CD4-positive, alpha-beta memory T cell (primary cell): ENCODE measurements at places on chromosomes 5 and 9.

GRCh38 chr5:95864944-95865504 lies 42.5 kb upstream of the GLRX start:
- DNase-seq = no peak

- no peak for DNase-seq
These were observed 118.1 kb downstream of the DPYSL3 start for GRCh38 chr5:147391781-147392180.

DNA sequence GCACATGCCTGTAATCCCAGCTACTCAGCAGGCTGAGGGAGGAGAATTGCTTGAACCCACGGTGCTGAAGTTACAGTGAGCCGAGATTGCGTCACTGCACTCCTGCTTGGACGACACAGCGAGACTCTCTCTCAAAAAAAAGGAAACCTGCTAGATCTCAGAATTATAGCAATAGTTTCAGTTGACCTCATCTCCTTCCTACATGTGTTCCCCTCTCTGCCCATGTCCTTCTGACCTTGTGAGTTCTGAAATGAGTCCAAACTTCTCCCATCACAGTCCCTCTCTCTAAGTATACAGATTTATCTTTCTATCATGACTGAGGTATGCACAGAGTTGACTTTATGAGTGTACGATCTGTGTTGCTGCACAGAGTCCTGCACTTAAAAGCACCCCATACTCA lies 44.6 kb upstream of the SHOC1 start:
- no peak for DNase-seq

- no peak for DNase-seq
These were observed at the start of gene CAMK2A for GRCh38 chr5:150289551-150290390. TSS of gene CAMK2A (minus strand) at chr5:150289773. CDS start at chr5:150289625, 148 bp downstream.

GRCh38 chr9:38707885-38708637 lies 11.9 kb downstream of the FAM240B start:
- DNase-seq = no peak

GRCh38 chr9:4375424-4376200 lies 75.7 kb upstream of the GLIS3 start:
- peak; percentile 1 for DNase-seq

- no peak for DNase-seq
These were observed at the start of gene VAV2 for GRCh38 chr9:133991964-133992779. TSS of gene VAV2 (minus strand) at chr9:133992324. CDS start at chr9:133992278, 46 bp downstream.

DNA sequence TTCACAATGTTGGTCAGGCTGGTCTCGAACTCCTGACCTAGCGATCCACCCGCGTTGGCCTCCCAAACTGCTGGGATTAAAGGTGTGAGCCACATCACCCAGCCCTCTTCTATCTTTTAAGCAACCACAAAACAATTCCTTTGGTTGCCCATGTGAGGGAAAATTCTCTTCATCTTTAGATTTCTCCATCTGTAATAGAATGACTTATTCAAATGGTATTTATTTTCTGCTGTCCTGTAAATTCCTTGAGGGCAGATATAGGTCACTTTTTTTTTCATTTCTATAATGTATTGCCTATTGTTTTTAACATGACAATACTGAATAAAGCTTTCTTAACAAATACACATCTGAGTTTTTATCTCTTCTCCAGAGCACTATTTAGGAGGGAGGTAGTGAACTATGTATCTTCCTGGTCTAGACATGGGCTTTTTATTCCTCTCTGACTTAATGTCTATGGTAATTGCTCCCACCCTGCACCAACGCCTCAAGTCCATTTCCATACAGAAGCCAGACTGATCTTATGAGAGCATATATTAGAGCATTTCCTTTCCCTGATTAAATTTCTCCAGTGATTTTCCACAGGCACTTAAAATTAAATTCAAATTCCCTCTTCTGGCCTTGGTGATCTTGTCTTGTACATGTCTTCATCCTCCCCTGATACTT lies 595.6 kb downstream of the CAAP1 start:
- DNase-seq = no peak

DNA sequence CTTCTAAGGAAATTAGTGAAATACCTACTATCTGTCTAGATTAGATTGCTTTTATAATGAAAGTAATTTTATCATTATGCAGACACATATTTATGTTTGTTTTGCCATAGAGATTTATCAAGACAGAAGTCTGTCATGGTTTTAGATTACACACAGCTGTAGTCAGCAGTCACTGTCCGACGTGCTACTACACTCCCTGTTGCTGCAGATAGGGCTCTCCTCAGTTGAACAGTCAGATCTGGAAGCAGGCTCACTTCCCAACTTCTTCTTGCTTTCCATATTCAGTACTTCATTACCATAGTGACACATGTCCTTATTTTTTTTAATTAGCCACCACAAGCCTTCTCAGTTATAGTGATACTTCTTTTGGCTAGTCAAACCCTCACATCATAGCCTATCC lies 329.9 kb upstream of the ITGA1 start:
- no peak for DNase-seq

DNA sequence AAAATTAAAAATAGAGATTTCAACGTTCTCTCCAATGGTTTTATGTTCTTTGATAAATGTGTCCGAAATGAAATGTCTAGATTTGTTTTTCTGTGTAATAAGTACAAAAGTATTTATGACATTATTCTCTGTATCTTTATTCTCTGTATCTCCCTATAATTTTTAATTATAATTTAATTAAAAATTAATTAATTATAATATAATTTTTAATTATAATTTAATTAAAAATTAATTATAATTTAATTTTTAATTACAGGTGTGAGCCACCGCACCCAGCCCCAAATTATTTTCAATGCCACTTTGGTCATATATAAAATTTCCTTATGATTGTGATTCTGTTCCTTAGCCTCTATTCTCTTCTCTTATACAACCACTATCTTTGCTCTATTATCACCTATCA lies 28.2 kb downstream of the SPATA31C2 start:
- no peak for DNase-seq

DNA sequence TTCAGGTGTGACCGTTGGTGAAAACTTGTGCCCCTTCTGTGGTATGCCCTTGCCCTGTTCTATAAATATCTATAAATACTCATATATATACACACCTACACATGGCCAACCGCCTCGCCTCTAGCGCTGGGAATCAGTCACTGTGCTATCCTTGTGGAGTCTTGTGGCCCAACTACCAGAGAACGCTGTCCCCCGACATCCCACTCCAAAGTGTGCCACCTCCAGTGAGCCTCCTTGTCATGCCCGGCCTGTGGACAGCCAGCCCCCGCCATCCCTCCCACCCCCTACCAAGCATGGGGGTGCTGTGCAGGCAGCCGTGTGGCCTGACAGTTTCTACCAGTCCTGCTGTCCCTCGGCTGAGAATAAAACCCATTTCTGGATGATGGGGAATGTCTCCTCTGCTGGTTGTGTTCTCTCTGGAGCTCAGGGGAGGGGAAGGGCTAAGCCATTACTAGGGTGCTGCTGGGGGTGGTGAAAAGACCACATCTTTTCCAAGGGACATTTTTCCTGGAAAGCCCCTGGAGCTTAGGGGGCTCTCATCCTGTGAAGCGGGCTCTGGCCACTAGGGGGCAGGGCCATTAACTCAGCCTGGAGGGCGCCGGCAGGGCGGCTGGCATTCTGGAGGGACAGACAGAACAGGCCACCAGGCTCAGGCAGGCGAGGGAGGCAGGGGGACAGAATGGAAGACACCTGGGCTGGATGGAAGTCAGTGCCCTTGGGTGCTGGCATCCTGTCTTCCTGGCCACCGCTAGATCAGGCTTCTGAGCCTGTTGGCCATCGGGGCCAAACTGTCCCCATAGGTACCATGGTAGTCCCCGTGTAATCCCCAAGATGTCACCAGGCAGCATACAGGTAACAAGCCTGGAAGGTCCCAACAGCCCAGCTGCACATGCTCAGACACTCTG lies 20.7 kb downstream of the GOLGA2 start:
- DNase-seq = peak; percentile 50

DNA sequence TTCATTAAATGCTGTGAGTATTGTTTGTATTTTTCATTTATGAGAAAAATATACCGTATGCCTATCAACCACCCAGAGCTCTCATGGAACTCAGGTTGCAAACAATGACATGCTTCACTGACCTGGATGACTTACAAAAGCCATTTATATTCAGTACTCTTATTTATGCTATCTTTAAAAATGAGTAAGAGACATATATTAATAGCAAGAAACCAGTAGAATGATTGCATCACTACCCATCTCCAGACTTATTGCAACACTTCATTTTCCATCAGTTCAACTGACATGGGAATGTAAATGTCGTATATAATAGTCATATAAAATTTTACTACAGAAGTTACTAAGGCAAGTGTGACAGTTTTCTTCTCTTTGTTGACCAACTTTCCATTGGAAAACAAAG lies 69.1 kb downstream of the OTP start:
- no peak for DNase-seq

- no peak for DNase-seq
These were observed 3.4 kb downstream of the SLC6A19 start for GRCh38 chr5:1204693-1205242.

DNA sequence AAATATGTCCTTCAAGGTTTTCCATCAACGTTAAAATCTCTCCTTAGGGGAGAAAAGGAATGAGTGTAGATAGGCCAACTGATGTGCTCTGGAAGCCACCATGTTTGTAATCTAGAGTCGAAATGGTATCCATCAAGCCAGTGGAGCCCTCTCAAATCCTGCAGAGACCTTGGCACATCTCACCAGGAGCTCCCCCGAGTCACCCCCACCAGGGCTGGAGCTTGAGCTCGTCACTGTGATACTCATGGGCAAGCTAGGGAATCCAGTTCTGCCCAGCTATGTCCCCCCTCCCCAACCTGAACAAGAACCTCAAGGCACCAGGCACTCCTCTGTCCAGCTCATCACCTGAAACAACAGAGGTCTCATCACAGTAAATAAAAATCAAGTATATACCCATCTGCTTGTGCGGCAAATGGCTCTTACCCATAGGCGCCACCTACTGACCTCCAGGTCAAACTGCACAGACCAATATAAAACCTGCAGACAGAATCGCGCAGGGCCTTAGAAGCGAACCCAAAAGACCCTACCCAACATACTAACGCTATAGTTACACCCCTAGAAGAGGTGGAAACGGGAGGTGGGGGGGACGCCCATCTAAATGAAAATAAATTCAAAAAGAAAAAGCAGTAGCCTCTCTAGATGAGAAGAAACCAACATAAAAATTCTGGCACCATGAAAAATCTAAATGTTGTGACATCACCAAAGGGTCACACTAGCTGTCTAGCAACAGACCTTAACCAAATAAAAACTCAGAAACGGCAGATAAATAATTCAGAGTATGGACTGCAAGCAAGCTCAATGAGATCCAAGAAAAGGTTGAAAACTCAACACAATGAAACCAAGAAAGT lies 75.0 kb downstream of the TTC39B start:
- DNase-seq = no peak

GRCh38 chr9:21584890-21585289 lies 102.8 kb upstream of the IFNE start:
- no peak for DNase-seq

DNA sequence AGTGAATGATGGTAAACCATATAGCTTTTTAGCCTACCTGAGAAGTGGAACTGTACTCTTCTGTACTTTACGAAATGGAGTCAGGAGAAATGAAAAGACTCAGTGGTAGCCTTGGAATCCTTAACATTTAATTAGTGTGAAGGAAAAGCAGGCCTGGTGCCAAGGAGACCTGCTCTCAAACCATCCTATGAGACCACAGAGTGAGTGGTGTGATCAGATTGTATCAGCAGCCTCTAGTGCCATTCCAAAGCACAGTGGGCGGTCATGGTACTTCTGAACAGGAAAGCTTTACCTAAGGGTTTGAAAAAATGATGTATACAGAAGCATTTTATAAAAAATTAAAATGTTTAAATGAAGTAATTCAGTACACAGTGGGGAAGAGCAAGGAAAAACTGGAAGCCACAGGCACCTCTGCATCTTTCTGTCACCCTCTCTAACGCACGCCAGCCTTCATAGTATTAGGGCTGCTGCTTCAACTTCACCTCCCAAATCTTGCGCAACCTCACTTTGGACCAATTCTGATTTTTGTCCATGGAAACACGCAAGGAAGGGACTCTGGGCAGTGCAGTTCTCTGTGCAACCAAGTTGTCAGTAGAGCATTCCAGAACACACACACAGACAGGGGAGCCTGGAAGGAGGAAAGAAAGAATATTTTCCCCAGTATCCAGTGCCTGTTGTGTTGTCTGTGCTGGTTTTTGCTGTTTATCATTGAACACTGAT lies 203.7 kb downstream of the SH3GL2 start:
- no peak for DNase-seq

DNA sequence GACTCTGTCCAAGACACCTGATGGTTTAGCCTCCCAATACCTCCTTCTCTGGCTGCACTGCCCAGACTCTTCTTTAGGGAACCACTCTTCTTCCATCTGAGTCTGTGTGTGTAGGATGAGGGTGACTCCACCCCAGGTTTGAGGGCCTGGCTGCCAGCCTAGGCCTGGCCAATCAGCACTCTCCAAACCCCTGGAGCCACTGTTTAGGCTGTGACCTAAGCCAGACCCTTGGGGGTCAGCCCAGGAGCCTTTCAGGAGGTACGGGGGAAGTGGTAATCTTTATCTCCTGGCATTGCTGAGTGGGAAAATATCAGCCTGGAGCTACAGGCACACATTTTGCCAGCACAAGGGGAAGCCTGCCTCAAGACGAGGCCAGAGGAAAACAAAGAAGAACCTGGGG lies 6.2 kb upstream of the ERGIC1 start:
- no peak for DNase-seq

- DNase-seq = no peak
These were observed 473.0 kb downstream of the NTRK2 start for GRCh38 chr9:85142496-85142911.

DNA sequence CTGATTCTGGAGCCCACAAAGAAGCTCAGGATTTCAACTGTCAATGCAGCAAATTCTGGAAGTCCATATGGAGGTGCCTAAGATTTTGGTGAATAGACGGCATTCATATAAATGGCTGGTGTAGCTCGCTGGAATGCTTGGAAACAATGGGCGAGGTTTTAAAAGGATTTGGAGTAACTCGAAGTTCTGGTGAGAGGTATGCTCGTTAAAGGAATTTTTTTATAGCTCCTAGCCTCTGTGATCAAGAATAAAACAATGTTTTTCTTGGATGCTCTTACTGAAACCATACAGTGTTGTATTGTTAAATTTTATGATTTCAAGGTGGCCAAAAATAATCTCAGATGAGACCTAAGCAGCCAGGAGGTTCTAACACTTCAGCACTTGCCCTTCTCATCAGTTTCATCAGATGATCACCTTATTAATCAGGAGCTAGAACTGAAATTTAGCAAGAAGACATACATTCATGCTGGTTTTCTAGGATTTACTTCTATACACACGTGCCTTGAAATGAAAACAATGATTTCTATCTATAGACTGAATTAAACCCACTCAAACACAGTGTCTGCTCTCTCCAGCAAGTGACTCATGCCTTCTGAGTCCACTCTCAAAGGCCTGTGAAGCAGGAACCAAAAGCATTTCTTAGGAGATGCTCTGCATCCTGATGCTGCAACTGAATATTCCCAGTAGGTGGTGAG lies 79.2 kb downstream of the OTULIN start:
- DNase-seq = no peak

DNA sequence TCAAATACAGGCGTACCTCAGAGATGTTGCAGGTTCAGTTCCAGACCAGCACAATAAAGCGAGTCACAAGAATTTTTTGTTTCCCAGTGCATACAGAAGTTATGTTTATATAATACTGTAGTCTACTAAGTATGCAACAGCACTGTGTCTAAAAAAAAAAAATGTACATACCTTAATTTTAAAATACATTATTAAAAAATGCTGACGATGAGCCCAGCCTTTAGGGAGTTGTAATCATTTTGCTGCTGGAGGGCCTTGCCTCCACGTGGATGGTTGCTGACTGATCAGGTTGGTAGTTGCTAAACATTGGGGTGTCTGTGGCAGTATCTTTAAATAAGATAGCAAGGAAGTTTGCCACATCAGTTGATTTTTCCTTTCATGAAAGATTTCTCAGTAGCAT lies 48.3 kb downstream of the TTC1 start:
- DNase-seq = no peak
